ENCODE measurements at places on chromosomes 11 and 22.
A peak's percentile ranks its signal among the peaks of the same experiment; 100 is the strongest.

- no peak for DNase-seq
Observed at GRCh38 chr11:117931971-117932370, 2.8 kb upstream of the TMPRSS13 start.

- DNase-seq = no peak
Observed at GRCh38 chr11:1943576-1943975, 3.6 kb upstream of the MRPL23 start.

GRCh38 chr11:68584097-68584496 is 100.2 kb upstream of the GAL start:
- peak; percentile 60 for DNase-seq

DNA sequence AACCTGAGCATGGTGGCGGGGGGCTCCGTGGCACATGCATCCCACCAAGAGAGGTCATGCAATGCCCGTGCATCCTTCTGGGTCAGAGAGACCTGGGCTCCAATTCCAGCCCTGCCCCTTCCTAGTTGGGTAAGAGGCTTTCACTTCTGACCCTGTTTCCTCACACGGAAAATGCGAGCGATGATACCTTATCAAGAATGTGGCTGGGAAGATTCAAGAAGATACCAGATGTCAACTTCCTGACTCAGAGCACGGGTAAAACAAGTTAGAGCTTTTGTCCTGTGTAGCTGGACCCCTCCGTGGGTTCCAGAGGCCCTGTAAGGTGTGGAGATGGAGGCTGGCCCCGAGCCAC is 8.7 kb upstream of the DGKZ start:
- no peak for DNase-seq

GRCh38 chr11:26331911-26332571 is at the start of gene ANO3:
Gene ANO3 (plus strand): TSS chr11:26332130. CDS start chr11:26332276, 146 bp downstream.
- DNase-seq = no peak

GRCh38 chr11:46242041-46242951 is 35.2 kb upstream of the CREB3L1 start:
- peak; percentile 54 for DNase-seq

GRCh38 chr11:82315093-82315492 is 418.6 kb downstream of the FAM181B start:
- peak; percentile 12 for DNase-seq

- peak; percentile 12 for DNase-seq
Observed at GRCh38 chr11:66221726-66222236, 46.7 kb upstream of the RAB1B start.

DNA sequence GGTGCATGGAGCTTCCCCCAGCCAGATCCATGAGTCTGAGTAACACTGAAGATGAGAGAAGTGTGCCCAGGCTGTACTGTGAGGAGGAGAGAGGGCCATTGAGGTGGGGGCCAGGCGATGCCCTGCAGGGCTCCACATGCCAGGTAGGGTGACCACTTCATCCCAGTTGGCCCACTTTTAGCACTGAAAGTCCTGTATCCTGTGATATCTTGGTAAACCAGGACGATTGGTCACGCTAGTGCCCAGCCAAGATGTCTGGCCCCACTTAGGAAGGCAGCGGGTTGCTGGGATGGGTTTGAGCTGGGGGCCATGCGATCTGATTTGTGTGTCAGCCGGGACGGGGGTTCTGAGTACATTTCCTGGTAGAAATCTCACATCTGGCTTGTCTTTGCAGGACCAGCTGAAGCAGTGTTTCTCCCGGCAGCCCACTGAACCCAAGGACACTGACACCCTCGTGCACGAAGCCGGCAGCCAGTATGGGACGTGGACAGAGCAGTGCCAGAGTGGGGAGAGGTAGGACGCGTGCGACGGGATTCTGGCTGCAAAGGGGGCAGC is 29.2 kb upstream of the CRYBB3 start:
- DNase-seq = no peak

DNA sequence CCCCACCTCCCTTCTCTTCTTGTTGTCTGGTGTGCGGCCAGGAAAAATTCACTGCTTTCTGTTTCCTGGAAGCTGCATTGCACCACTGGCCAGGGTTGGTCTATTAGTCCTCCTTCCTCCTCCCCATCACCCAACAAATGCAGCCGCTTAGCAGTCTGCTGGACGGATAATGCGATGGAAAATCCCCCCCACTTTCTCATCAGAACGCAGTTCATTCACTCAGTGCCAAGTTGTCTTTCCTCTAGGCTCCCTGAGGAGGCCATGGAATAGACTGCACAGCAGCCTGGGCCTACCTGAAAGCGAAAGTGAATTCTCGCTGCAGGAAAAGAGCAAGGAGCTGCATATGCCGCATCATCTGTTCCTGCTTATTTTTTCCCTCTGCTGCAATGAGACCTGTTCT is 513.6 kb downstream of the METTL15 start:
- DNase-seq = no peak

- DNase-seq = no peak
Observed at GRCh38 chr22:41892721-41893120, 22.2 kb downstream of the SHISA8 start.

- peak; percentile 87 for DNase-seq
Observed at GRCh38 chr11:57568330-57568766, 876 bp upstream of the UBE2L6 start.

GRCh38 chr11:132937016-132937415 is 595.3 kb downstream of the OPCML start:
- no peak for DNase-seq

- no peak for DNase-seq
Observed at GRCh38 chr22:17641269-17641668, 2.7 kb downstream of the BCL2L13 start.

DNA sequence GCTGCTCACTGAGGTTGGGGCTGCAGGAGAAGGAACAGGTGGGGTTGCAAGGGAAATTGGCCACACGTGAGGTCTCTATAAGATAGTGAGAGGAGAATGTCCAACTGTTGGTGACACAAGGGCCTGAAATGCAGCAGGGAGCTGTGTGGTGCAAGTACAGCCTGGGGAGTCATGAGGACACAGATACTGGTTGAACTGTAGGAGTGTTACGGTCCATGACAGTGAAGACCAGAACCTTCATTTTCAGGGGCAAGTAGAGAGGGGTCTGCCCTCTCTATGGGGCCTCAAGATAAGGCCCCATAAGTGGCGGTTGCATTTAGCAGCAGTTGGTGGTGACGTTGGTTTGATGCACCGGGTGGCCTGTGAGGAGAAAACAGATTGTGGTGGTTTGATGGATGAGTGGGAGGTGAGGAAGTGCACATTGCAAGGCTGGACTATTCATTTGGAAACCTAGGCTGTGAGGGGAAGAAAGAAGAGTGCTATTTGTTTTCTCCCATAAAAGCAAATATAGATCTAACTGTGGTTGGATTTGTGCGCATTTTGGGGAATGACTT is 39.4 kb downstream of the MICAL2 start:
- peak; percentile 81 for DNase-seq

DNA sequence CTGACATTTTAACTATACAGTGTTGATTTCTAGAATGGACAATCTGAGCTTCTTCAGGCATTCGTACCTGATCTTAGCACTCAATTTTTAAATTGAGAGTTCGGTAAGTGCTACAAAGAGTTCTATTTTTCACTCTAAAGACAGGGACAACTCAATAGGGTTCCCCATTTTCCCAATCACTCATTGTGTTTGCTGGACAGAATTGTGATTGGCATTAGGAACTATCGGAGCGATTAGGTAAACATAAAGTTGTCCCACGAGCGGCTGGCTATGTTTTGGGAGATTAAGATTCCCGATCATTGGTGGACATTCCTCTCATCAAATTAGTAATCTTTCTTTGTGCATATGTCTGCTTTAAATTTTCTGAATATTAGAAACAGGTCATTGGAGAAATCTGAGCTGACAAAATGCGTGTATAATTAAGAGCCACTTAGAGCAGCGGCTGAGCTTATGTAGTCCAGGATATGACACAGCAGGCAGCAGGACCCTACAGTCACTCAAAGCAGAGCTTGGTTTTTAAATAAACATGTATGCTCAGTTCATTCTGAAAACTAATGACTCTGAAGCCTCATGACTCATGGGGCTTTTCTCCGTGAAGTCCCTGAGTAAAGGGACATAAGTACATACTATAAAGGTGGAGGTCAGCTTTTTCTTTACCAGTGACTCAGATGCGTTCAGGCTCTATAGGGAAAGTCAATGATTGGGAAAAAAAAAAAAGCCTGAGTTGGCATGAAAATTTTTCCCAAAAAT is 109.4 kb downstream of the GRIA4 start:
- DNase-seq = no peak

DNA sequence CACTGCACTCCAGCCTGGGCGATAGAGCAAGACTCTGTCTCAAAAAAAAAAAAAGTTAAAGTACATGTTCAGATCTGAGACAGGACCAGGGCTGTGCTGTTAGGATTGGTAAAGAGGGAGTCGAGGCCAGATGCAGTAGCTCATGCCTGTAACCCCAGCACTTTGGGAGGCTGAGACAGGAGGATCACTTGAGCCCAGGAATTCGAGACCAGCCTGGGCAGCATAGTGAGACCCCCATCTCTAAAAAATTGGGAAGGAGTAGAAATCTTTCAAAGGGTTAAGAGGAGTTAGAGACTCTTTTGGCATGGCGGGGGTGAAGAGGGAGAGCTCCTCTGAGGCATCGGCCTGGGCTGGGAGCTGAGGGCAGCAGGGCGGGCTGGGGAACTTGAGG is 11.8 kb downstream of the SLC25A45 start:
- no peak for DNase-seq

GRCh38 chr11:99020352-99021225 is at the start of gene CNTN5:
Gene CNTN5 (plus strand): TSS chr11:99020949.
- DNase-seq = peak; percentile 9

DNA sequence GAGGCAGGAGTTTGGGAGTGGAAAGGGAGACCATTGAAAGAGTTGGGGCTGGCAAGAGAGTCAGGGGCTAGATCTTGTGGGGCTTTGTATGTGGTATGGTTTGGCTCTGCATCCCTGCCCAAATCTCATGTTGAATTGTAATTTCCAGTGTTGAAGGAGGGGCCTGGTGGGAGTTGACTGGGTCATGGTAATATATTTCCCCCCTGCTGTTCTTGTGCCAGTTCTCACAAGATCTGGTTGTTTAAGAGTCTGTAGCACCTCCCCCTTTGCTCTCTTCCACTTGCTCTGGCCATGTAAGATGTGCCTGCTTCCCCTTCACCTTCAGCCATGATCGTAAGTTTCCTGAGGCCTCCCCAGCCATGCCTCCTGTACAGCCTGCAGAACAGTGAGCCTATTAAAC is 10.1 kb upstream of the RAB3IL1 start:
- DNase-seq = no peak

DNA sequence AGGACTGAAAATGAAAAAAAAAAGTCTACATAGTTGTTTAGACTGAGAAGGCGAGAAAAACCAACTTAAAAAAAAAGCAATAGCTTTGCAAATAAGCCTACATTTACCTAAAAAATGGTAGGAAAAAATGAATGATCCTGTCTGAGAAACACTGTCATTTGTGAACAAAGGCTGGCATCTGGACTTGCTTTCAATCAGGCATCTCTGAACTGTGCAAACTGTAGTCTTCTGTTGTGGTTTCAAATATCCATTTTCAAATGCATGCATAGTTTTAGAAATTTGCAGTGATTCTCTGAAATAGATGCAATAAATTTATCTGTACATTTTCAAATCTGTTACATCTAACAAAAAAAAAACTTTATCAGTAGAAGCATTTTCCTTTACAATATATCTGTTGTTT is 106.1 kb upstream of the LUZP2 start:
- no peak for DNase-seq

DNA sequence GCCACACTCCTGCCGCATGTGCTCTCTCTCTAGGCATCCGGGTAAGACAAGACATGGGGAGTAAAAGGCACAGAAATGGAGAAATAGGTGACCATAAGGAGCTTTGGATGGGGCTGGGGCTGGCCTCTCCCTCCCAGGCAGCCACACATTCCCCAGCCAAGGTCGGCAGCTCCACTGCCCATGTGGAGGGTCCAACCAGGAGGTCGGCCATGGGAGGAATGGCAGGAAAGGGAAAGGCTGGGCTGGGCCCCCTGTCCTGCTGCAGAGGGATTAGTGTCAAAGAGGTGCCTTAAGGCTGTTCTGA is 460 bp upstream of the MUC5AC start:
- DNase-seq = no peak

GRCh38 chr22:46315976-46316375 is 19.3 kb downstream of the GTSE1 start:
- no peak for DNase-seq

- peak; percentile 90 for DNase-seq
Observed at GRCh38 chr11:20112291-20113148, 47.8 kb downstream of the DBX1 start.

GRCh38 chr11:45538939-45539338 is 126.5 kb downstream of the CHST1 start:
- no peak for DNase-seq

DNA sequence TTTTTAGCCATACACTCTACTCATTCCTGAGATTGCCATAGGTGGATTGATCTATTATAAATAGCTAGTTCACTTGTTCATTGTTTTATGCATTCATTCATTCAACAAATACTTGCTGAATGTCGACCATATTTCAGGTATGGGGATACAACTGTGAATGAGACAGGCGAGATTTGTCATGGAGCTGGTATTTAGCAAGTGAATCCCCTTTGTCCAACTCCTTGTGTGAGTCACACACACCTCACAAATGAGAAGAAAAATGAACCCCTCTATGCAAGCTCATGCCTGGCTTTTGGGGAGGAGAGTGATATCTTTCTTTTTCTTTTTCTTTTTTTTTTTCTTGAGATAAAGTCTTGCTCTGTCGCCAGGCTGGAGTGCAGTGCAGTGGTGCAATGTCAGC is 1.8 kb upstream of the AMPD3 start:
- DNase-seq = no peak

GRCh38 chr11:44328138-44328660 is 18.3 kb upstream of the ALX4 start:
- DNase-seq = no peak

All from hematopoietic multipotent progenitor cell treated with erythropoietin and hydrocortisone succinate and interleukin-3 and kit ligand, for 8 days (in vitro differentiated cells).